Activated T-cell treated with anti-CD3 and anti-CD28 coated beads for 48 hours (primary cell): ENCODE measurements at places on chromosomes 5 and 9.

DNA sequence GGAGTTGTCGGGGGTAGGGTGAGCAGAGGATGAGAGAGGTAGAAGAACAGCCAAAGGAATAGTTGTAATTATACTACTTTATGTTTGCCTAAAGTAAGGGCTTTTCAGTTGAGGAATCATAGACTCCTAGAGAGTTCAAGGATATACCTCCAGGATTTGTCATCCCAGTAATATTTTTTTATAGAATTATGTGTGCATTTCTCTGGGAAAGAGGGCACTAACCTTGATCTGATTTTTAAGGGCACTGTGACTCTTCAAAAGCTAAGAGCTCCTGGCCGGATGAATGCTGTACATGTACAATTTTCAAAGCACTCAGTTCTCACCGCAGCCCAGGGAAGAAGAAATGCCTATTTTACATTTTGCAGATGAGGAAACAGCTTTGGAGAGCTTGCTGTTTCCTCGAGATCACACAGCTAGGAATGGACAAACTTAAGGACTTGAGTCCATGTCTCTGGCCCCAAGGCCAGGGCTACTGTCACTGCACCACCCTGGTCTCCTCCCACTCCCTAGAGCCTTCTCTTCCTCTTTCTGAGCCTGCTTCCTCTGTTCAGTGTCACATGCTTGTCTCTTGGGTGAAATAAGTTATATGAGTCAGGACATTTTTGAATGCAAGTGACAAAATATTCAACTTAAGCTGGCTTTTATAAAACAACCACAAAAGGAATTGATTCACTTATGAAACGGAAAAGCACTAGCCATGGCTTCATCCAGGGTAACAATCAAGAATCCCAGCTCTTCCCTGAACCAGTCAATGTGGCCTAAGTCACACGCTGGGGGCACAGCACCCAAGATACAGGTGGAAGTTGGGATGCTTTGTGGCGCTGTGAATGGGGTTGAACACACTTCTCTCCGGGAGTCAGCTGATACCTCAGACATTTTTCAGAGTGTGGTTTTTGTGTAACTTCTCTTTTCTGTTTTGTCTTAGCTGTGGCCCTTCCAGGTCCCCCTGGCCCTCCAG, 45.7 kb upstream of the TGFBR1 start:
- no peak for DNase-seq

GRCh38 chr5:144567421-144567780, 396.7 kb downstream of the KCTD16 start:
- DNase-seq: no peak

- no peak for DNase-seq
These were observed 129.7 kb upstream of the IQGAP2 start for GRCh38 chr5:76273206-76273885.

- DNase-seq: no peak
These were observed 63.5 kb downstream of the DUSP1 start for GRCh38 chr5:172707285-172708182.

DNA sequence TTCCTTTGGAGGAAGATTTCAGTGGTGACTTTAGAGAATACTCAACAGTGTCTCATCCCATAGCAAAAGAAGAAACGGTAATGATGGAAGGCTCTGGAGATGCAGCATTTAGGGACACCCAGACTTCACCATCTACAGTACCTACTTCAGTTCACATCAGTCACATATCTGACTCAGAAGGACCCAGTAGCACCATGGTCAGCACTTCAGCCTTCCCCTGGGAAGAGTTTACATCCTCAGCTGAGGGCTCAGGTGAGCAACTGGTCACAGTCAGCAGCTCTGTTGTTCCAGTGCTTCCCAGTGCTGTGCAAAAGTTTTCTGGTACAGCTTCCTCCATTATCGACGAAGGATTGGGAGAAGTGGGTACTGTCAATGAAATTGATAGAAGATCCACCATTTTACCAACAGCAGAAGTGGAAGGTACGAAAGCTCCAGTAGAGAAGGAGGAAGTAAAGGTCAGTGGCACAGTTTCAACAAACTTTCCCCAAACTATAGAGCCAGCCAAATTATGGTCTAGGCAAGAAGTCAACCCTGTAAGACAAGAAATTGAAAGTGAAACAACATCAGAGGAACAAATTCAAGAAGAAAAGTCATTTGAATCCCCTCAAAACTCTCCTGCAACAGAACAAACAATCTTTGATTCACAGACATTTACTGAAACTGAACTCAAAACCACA, 67.4 kb downstream of the VCAN start:
- DNase-seq: no peak

DNA sequence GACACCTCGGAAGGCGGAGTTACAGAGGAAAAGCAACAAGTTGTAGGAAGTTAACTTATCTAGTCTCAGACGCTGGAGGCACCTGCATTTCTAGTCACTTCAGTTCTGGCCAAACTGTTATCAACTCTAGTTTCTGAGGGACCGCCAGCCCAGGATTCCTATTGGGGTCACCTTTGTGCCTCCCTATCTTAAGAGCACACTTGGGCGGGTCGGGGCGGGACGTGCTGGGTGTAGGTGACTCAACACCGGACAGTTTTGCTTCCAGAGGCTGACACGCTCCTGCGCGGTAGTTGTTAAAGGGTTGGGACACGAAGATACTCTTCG, 679 bp upstream of the KDM4C start:
- peak; percentile 67 for DNase-seq
